Karpas-422 (cell line): ENCODE measurements at places on chromosomes 4 and X. TPM values are rescaled to one million over a fixed set of nuclear protein-coding genes. Genes with fewer than 3 reads are reported as not detected.
A peak's percentile ranks its signal among the peaks of the same experiment; 100 is the strongest.

GRCh38 chr4:3822230-3822947 lies 56.2 kb downstream of the ADRA2C start:
- no peak for DNase-seq

GRCh38 chr4:141643557-141643956 lies 7.2 kb downstream of the IL15 start:
- no peak for DNase-seq

DNA sequence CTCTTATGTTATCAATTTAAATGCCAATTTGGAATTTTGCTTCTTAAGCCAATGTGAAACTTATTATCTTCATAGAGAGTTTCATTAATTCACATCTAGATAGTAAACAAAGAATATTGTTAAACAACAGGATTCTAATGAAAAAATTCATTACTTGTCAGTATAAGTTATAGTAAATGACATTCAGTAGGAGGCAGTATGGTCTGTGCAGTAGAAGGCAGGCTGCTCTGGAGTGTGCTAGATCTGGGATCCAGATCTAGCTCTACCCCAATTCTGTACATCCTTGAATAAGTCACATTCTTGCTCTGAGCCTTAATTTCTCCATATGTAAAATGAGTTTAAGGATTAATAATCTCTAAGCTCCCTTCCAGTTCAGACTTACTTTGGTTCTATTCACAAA lies 202.7 kb upstream of the POU3F4 start:
- no peak for DNase-seq

GRCh38 chr4:17616283-17616682 lies 1.8 kb downstream of the MED28 start:
- DNase-seq: no peak

GRCh38 chrX:10783451-10783995 lies 163.1 kb upstream of the MID1 start:
- no peak for DNase-seq

GRCh38 chr4:173056710-173057109 lies 111.9 kb upstream of the GALNT7 start:
- no peak for DNase-seq

DNA sequence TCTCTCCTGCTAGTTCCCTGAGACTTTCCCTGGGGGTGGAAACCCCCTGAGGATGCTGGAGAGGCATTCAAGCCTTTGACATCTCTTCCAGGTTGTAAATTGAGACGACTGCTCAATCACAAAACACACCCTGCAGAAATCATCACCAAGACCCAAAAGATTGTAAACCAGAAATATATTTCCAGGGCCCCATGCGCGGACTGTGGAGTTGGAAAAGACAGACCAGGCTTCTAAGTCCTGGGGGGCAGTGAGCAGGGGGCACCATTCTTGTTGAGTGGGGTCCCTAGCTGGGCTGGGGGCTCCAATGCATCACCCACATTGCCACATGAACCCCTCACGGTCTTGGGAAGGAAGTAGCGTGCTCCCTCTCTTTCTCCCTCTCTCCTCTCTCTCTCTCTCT lies 87.9 kb upstream of the C4orf50 start:
- DNase-seq: no peak

GRCh38 chr4:67700116-67700737 lies 728 bp downstream of the UBA6 start:
- peak; percentile 72 for DNase-seq

GRCh38 chr4:3756343-3757059 lies 9.7 kb upstream of the ADRA2C start:
- DNase-seq: peak; percentile 47

GRCh38 chrX:51891821-51892551 lies 1.4 kb upstream of the MAGED1 start:
- peak; percentile 86 for DNase-seq

DNA sequence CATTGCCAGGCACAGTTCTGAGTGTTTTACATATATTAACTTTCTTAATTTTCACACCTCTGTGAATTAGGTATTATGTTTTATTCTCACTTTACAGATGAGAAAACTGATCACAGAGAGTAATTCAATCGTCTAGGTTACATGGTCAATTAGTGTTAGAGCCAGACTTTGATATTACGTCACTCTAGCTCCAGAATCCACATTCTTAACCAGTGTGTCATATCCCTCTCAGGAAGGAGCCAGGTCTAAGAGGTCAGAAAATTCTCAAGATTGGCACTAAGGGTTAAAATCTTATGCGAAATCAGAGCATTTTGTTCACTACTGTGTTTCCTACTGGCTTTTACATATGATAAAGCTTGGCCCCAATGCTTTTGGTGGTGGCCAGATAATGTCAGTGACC lies 7.4 kb downstream of the DMP1 start:
- DNase-seq: no peak

Gene TCEAL5
- not detected in 2 replicates for total RNA-seq

Gene DNASE1L1
- 17.6 and 30.8 TPM in 2 replicates for total RNA-seq

Gene HAND2
- total RNA-seq: not detected in 2 replicates

Gene CSN1S1
- total RNA-seq: not detected in 2 replicates

Gene NSG1
- 0.75 TPM in 1 of 2 replicates, not detected in the other for total RNA-seq

Gene MAGEB10
- not detected in 2 replicates for total RNA-seq
